ENCODE measurements at places on chromosomes 2 and 18.

DNA sequence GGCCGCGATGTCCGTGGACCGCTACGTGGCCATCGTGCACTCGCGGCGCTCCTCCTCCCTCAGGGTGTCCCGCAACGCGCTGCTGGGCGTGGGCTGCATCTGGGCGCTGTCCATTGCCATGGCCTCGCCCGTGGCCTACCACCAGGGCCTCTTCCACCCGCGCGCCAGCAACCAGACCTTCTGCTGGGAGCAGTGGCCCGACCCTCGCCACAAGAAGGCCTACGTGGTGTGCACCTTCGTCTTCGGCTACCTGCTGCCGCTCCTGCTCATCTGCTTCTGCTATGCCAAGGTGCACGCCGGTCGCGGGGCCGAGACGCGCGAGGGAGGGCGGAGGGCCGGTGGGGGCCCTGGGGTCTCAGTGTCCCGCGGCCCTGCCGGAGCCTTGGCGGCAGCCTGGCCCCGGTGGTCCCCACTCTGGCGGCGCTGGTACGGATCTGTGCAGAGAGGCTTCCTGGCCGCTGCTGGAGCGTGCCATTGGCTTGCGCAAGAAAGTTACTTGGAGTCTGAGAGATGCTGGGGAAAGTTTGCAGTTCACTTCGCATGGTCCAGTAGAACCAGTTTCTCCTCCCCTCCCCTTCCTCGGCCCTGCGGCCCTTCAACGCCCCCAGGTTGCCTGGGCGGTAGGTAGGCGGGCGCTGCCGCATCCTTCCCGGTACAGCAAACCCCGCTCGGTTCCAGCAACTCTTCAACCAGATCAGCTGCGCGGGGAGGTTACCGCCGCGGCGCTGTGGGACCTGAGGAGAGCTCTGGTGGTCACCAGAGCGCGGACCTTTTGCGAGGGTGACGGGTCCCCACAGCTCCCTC is 1.5 kb downstream of the GALR1 start:
- DNase-seq = no peak

DNA sequence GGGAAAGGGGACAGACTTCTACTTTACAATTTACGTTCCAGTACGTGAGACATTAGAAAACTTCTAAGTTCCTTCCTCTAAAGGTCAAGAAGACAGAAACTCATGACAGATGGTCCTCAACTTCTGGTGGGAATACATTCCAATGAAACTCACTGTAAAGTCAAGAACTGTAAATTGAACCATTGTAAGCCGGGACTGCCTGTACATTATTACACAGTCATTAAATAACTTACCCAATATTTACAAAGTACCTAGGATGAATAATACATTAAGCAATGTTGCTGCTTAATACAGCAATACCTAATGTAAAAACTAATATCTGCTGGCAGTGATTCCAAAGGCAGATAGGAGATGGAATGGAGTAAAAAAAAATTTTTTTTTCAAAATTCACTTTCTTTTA is 51.9 kb downstream of the CDH2 start:
- DNase-seq = no peak

GRCh38 chr2:173136599-173136998 is 61.0 kb downstream of the MAP3K20 start:
- no peak for DNase-seq

DNA sequence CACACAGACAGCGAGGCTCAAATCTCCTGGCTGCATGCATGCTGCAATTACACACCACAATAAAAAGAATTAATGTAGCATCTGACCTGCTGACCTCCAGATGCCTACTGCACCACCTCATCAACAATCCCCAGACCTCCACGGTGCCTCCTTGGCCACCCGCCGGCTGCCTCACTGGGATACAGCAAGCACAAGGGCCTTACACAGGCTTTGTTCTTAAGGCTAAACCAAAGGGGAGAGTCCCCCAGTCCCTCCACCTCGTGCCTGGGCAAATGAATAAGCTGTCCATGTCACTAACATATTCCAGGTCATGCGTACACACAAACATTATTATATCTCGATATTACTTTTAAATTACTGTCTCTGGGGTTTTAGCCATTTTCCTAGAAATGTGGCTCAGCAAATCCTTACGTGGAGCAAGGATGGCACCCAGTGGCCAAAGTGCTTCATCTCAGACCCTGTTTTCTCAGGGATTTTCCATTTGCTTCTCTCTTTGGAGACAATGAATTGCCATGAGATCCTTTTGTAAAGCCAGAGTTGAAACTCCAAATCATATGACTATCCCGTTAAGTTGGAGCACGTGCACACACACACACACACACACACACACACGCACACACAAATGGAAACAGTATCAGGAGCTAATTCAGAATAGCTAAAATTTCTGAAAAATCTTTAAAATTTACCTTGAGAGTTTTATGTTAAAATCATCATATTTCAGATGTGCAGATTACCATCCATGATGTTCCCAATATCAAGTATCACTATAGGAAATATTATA is 313.8 kb downstream of the PDE11A start:
- DNase-seq = peak; percentile 60
